AG10803 (cell line): ENCODE measurements at places on chromosomes 5 and 9.

- no peak for DNase-seq
Observed at GRCh38 chr5:141680178-141680577, 1.9 kb downstream of the ARAP3 start.

GRCh38 chr5:178182158-178182876 is 4.9 kb downstream of the GMCL2 start:
- DNase-seq, result no peak

- DNase-seq, result no peak
Observed at GRCh38 chr5:162282191-162282590, 214.6 kb downstream of the GABRG2 start.

DNA sequence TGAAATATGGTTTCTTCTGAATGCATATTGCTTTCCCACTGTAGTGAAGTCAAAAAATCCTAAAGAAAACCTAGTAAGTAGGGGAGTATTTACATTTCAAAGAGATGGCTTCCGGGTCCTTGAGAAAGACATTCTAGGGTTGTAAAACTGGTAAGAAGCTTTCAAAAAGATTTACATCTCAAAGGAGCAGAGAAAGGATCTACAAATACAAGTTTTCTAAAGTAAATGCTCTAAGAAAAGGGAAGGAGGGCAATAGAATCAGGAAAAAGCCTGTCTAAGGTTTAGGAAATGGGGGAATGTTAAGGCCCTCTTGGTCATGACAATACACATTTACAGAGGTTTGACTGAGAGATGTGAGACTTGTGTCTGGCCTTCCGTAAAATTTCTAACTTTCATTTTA is 16.7 kb upstream of the TRPC7 start:
- DNase-seq, result no peak
